ENCODE measurements at places on chromosomes 16 and 17.

DNA sequence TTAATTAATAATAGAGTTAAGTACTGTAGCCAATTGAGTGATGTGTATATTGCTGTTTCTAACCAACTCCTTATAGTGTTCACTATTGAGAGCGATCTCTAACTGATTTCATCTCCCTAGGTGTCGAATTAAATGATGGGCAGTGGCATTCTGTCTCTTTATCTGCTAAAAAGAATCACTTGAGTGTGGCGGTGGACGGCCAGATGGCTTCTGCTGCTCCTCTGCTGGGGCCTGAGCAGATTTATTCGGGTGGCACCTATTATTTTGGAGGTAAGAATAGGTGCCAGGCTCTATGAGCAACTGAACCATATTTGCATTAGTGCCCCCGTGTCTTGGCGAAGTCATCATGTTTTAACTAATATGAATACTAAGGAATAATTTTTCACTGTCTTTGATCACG is 184.6 kb downstream of the CNTNAP4 start:
- no peak overlapping the region for H3K4me3 ChIP-seq
- H3K27ac ChIP-seq, result no peak overlapping the region
- H3K4me1 ChIP-seq, result no peaks in the 10 kb centered on the region
- no peak for DNase-seq
- no peaks in the 10 kb centered on the region for H3K36me3 ChIP-seq

GRCh38 chr17:61478790-61479492 is 26.7 kb downstream of the TBX4 start:
- peaks cover 5% of the 10 kb centered on the region for H3K4me1 ChIP-seq
- peaks cover 20% of the 10 kb centered on the region for H3K27me3 ChIP-seq
- DNase-seq, result no peak
- H3K27ac ChIP-seq, result no peak overlapping the region
- H3K4me3 ChIP-seq, result no peak overlapping the region
- no peaks in the 10 kb centered on the region for H3K36me3 ChIP-seq

DNA sequence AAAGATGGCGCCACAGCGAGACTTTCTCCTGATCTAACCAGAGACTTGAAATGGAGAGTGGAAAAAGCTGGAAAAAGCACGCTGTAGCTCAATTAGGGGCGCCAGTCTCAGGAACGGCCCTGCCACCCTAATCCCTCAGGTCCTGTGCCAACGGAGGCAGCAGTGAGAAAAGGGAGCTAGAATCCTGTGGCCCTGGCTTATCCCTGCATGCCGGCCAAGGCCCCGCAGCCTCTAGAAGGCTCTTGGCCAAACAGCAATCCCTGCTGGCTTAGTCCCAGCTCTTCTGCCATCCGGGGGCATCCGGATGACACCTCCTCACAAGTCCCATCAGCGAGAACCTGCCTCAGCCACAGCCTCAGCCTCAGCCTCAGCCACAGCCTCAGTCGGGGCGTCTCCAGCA is 69.8 kb downstream of the MRM3 start:
- no peaks in the 10 kb centered on the region for H3K36me3 ChIP-seq
- peaks cover 36% of the 10 kb centered on the region for H3K4me1 ChIP-seq
- no peak overlapping the region for H3K4me3 ChIP-seq
- no peak for DNase-seq
- no peaks in the 10 kb centered on the region for H3K27me3 ChIP-seq

DNA sequence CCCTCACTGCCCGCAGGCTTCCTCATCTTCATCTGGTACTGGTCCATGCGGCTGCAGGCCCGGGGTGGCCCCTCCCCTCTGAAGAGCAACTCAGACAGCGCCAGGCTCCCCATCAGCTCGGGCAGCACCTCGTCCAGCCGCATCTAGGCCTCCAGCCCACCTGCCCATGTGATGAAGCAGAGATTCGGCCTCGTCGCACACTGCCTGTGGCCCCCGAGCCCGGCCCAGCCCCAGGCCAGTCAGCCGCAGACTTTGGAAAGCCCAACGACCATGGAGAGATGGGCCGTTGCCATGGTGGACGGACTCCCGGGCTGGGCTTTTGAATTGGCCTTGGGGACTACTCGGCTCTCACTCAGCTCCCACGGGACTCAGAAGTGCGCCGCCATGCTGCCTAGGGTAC is 4.7 kb upstream of the ADGRG3 start:
- no peak overlapping the region for H3K4me3 ChIP-seq
- H3K27ac ChIP-seq, result no peak overlapping the region
- no peak for DNase-seq
- H3K36me3 ChIP-seq, result peaks cover 65% of the 10 kb centered on the region

GRCh38 chr17:67578142-67578457 is 139.6 kb upstream of the NOL11 start:
- no peak overlapping the region for H3K4me3 ChIP-seq
- no peaks in the 10 kb centered on the region for H3K36me3 ChIP-seq
- H3K27me3 ChIP-seq, result no peaks in the 10 kb centered on the region
- no peak for DNase-seq

- H3K4me3 ChIP-seq, result no peak overlapping the region
- H3K36me3 ChIP-seq, result no peaks in the 10 kb centered on the region
- no peaks in the 10 kb centered on the region for H3K4me1 ChIP-seq
Observed at GRCh38 chr17:39761861-39762496, 24.2 kb downstream of the GRB7 start.

All from suprapubic skin (tissue), 4 donors.